ENCODE measurements at places on chromosomes 3 and 15. TPM values are rescaled to one million over a fixed set of nuclear protein-coding genes. Genes with fewer than 3 reads are reported as not detected.

- H3K27me3 ChIP-seq = no peaks in the 10 kb centered on the region
- H3K4me3 ChIP-seq = peak overlapping the region; percentile 12
- DNase-seq = no peak
- H3K27ac ChIP-seq = peak overlapping the region; percentile 57
- no peaks in the 10 kb centered on the region for H3K36me3 ChIP-seq
- H3K4me1 ChIP-seq = peaks cover 36% of the 10 kb centered on the region
Observed at GRCh38 chr3:12983319-12983718, 89.9 kb downstream of the IQSEC1 start.

DNA sequence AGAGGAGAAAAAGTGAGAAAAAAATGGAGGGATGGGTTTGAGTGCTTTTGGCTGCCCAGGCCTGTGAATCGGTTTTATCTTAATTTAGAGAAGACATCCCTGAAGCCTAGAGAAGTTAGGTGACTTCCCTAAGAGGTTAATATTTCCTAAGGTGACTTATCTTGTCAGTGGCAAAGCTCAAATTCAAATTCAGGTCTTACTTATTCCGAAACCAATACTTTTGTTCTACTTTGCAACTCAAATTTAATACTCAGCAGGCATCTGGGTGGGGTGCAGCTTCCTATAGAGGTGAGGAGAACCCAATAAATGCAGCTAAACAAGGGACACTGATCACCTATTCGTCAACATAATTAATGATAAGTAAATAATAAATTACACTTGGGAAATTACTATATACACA is 54.9 kb upstream of the MYRIP start:
- no peak overlapping the region for H3K4me3 ChIP-seq
- no peaks in the 10 kb centered on the region for H3K4me1 ChIP-seq
- DNase-seq = no peak
- no peaks in the 10 kb centered on the region for H3K36me3 ChIP-seq

GRCh38 chr15:98147415-98147814 is 186.9 kb downstream of the ARRDC4 start:
- no peak for DNase-seq
- no peak overlapping the region for H3K27ac ChIP-seq
- peaks cover 2% of the 10 kb centered on the region for H3K36me3 ChIP-seq
- H3K27me3 ChIP-seq = peaks cover 10% of the 10 kb centered on the region

MUC4 gene
- not detected for total RNA-seq

- no peaks in the 10 kb centered on the region for H3K36me3 ChIP-seq
- no peak overlapping the region for H3K27ac ChIP-seq
- H3K4me1 ChIP-seq = no peaks in the 10 kb centered on the region
- H3K27me3 ChIP-seq = no peaks in the 10 kb centered on the region
- H3K4me3 ChIP-seq = no peak overlapping the region
- DNase-seq = no peak
Observed at GRCh38 chr3:64844558-64844957, 156.8 kb upstream of the ADAMTS9 start.

All from T-helper 17 cell (primary cell).